ENCODE measurements at places on chromosomes 6 and 20.

- no peak for DNase-seq
Measured at GRCh38 chr6:55668591-55668990, 89.6 kb upstream of the HMGCLL1 start.

- no peak for DNase-seq
Measured at GRCh38 chr6:105453968-105454367, 51.1 kb upstream of the PREP start.

DNA sequence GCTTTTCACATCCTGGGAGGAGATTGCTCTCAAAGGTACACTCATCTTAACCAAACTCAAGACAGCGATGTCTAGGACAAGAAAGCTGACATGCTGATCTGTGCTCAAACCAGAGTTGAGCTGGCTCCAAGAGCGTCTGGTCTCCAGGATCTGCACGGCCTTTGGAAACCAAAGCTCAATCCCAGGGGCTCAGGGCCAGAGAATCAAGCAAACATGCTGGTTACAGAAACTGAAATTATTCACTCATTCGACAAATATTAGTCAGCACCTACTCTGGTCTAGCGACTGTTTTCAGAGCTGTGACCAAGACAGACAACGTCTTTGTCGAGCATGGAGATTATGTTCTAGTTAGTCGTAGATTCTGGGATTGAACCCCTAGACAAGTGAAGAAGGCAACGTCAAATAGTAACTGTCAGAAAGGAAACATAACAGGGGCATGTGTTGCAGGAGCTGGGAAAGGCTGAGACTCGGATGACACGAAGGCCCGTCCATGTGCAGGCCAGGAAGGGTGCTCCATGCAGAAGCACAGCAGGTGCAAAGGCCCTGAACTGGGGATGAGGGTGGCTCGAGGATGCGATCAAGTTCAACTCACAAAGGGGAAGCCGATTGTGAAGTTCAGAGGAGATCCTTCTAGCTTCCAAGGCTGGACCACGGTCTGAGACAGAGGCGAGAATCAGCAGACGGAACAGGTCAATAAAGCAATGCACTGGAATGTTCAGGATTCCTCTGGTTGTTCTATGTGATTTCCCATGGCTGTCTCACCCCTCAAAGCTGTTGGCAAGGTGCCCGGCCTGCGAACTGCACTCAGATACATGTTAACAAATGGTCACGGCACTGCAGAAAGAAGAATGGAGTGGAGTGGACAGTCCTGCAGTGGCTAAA, 12.5 kb upstream of the PCK1 start:
- DNase-seq = no peak

GRCh38 chr6:168692193-168692914, 251.4 kb downstream of the SMOC2 start:
- DNase-seq = no peak

DNA sequence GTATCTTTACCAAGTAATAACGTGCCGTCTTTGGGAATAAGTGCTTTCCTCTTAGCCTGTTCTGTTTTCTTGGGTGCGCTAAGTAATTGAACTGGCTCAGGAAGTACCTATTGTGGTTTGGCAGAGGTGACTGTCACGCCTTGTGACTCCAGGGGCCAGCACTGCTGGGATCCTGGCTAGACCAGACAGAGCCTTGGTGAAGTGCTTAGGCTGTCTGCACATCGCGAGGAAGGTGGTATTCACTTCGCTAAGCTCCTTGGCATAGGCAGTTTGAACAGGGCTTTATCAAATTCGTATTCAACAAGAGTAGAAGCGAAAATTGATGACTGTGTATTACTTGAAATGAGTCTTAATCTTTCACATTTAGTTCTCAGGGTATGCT, 17.6 kb downstream of the PRDM1 start:
- no peak for DNase-seq

DNA sequence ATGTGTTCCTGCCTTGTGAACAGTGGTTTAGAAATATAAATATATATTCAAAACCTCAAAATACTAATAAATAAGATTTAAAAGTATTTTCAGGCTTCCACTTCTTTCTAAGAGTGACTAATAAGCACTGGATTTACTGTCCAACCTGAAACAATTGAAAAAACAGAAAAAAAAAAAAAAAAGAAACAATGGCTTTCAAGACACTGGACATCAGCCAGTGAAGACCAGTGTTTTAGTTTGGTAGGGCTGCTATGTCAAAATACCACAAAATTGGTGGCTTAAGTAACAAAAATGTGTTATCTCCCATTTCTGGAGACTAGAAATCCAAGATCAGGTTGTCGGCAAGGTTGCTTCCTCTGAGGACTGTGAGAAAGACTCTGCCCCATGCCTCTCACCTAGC, 101.4 kb upstream of the PDE7B start:
- no peak for DNase-seq

- no peak for DNase-seq
Measured at GRCh38 chr6:127813699-127814027, 87.2 kb downstream of the THEMIS start.

DNA sequence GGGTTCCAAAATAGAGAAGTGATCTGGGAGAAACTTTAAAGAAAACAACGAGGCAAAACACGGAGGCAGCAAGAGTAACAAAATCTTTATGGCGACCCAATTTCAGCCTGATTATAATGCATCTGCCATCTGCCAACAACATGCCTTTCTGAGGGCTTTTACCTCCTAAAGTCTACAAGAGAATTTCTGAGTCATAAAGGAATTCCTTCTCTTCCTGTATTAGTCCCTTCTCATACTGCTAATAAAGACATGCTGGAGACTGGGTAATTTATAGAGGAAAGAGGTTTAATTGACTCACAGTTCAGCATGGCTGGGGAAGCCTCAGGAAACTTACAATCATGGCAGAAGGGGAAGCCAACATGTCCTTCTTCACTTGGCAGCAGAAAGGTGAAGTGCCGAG, 226.6 kb downstream of the HACE1 start:
- DNase-seq = peak; percentile 7

GRCh38 chr6:154356113-154356512, 490 bp downstream of the IPCEF1 start:
- DNase-seq = no peak

GRCh38 chr6:112695001-112695400, 347.9 kb downstream of the RFPL4B start:
- no peak for DNase-seq

DNA sequence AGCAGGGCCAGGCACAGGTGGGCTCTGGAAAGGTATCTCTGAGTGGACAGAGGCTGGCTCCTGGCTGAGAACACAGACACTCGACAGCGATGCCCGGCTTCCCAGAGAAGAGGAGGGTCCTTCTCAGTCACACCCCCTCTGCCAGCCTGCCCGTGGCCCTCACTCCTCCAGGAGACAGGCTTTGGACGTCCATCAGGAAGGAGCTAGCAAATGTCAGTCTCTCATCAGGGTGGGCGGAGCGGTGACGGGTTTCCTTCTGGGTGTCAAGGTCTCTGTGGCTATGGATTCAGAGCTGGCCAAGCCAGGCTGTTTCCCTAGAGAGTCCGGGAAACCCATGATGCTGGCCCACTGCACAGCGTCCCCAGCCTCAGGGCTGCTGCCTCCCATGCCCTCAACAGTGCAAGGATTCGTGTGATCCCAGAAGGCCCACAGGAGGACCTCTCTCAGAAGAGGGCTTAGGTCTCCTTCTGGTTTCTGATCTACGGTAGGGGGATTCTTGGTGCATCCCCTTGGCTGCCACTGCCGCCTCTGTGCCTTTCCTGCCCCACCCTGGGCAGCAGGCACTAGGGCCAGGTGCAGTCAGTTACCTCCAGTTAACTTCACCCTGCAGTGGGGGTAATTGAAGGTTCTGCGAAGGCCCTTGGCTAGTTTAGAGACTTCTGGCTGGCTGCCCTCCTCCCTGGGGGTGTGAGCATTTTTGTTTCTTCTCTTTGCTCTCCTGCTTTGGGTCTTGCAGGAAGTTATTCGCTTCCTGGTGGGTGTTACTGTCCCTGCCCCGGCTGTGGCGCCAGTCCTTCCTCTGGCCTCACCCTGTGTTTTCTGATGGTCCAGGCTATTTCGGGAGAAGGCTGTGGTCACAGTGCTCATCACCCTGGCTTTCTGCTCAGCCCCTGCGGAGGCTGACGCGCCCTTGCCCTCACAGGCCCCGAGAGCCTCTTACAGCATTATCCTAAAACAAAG, 80.2 kb downstream of the CDH4 start:
- no peak for DNase-seq

All from GM03348 (cell line).